Hippocampal formation (tissue), 2 donors: ENCODE measurements at places on chromosomes 6 and 20.

DNA sequence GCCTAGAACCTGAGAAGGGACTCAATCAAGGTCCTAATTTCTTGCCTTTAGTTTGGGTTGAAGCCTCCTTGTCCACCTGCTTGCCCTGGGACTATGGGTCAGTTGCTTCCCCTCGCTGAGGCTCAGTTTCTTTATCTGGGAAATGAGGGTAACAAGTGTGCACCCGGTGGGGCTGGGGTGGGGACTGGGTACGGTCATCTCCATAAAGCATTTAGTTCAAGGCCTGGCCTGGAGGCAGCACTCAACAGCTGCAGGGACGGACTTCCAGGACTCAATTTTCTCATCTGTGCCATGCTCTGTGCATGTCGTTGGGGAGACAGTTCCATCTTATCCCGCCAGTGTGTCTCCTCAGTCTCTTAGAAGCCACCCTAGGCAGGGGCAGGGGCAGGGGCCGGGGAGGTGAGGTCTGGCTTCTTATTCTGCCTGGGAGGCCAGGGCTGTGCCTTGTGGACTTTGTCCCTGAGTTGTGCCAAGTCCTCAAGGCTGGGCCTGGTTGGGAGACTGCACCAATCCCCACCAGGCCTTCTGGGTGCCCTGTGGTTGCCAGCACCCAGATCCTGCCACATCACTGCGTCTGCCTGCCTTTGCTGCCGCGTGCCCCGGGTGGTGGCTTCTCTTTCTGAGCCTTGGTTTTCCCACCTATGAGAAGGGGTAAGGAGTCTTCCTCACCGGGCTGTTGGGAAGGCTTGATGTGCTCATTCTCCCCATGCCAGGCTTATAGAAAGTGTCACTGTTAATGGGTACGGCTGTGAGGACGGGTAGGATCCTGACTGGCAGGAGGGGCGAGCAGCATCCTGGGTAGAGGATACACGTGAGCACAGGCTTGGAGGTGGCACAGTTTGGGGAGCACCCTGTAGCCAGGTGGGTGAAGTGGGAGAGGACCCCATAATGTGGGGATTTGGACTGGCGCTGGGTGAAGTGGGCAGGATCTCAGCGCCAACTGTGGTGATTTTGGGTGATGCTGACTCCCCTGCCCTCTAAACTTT, 8.6 kb downstream of the SRC start:
- no peak for DNase-seq

- DNase-seq = no peak
Observed at GRCh38 chr20:13694420-13695150, 55.9 kb upstream of the TASP1 start.

DNA sequence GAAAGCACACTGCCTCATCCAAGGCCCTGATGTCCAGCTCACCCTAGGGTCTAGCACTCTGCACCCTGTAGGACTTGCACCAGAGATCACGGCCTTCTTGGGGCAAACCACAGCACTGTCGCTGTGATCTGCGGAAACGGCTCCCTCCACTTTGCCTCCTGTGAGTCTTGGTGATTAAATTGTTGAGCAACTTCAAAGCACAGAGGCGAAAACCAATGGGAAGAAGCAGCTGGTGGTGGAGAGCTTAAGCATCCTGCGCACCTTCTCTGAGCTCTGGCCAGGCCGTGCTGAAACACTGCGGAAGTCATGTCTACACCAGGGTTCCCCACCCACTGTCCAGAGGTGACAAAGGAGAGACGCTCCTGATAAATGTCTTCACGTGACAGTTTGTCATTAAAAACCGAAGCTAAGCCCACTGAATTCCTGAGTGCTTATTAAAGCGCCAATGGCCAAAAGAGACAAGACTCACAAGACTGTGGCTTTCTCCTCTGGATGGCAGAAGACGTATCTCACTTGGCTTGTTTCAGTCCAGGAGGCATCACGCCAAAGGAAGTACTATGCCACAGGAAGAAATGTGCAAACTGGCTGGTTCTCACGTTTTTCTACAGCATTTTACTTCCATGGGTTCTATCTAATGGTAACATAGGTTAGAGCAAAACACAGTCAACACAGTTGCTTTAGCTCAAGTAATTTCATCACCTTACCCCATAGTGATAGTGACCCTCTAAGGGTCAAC, 3.1 kb downstream of the RAMACL start:
- DNase-seq = no peak

- no peak for DNase-seq
Observed at GRCh38 chr6:12279322-12280091, 10.7 kb upstream of the EDN1 start.

- no peak for DNase-seq
Observed at GRCh38 chr6:151772446-151772845, 35.0 kb upstream of the ESR1 start.

DNA sequence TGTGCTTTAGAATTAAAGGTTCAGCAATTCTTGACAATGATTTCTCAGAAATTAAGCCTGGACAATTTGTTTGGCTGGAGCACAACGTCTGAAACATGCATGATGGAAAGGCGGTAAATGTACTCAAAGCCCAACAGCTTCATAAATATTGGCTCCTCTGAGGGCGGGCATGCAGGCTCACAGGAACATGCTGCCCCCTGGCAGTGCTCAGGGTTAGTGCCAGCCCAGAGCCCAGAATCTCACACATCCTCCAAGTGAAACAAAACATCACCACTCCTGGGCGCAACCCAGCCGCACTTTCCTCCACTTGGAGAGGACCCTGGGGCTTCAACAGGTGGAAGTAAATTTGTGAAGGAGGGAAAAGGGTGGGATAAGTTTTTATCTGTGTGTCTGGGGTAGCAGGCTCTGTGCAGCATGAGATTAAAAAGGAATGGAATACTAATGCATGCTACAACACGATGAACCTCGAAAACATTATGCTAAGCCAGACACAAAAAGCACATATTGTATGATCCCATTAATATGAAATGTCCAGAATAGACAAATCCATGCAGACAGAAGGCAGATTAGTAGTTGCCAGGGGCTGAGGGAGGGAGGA, 54.1 kb upstream of the PTPRT start:
- peak; percentile 30 for DNase-seq

GRCh38 chr6:158536891-158537798, 22.7 kb upstream of the TMEM181 start:
- DNase-seq = no peak

GRCh38 chr20:20755231-20755630, 42.8 kb upstream of the RALGAPA2 start:
- DNase-seq = no peak

DNA sequence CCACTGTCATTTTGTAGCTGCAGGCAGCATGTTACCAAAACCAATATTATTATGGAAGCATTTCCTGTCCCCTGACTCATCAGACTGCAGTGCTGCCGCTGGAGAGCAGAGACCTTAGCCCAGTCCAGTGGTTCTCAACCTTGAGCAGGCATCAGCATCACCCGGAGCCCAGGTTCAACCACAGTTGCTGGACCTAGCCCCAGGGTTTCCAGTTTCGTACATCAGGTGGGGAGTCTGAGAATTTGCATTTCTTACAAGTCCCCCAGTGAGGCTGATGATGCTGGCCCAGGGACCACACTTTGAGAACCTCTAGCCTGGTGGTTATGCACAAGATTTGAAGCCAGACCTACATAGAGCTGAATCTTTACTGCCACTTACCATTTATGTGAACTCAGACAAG, 47.3 kb downstream of the LY86 start:
- DNase-seq = no peak

DNA sequence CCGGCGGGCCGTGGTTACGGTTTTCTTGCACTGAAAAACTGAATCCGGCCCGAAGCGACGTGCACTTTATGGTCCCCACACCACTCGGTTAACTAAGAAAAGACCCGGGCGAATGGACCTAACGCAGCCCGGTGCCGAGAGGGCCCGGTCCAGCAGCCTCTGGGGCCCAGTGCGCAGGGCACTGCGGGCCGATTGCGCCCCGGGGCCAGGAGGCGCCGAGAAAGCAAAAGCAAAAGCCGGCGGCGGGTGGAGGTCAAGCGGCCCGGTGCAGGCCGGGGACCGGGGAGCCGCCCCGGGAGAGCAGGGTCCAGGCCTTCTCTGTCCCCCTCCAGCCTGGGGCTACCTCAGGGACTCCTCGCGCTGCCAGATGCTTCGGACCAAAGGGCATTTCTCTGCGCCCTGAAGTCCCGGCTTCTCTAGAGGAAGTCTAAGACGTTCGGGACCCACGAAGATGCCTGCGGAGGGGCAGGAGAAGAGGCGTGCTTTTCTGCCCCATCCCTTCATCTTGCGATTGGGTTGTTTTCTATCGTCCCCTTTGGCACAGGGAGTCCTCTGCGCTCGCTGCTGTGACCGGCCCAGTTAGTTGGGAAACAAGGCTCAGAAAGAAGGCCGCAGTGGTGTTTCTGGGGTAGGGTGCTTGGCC, 4.4 kb downstream of the FOXF2 start:
- DNase-seq = no peak

GRCh38 chr6:165686596-165687365, 23.7 kb upstream of the PDE10A start:
- DNase-seq = no peak

- no peak for DNase-seq
Observed at GRCh38 chr6:43077981-43078511, 1.9 kb downstream of the PTK7 start.

DNA sequence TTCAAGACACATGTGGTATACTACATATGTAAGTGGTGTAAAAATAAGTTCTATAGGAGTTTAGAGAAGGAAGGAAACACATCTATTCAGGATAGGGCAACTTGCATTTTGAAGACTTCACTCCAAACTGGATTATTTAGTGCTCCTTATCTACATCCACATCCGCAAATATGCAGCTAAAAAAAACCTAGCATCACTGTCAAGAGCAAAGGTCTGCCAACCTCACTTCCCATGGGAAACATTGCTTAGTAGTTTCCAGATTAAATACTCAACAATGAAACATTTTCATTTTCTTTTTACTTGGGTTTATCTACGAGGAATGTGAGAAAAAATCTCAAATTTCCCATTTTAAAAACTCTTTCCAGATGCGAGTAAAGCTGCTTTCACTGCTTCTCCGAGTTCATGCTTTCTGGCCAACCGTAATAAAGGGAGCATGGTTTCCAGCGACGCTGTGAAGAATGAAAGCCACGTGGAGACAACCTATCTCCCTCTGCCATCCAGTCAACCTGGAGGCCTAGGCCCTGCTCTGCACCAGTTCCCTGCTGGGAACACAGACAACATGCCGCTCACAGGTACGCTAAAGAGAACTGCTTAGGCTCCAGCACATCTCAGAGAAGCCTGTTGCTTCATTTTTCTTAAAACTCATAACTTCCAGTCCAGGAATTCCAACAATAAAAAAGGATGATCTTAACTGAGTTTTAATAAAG, 48.2 kb downstream of the RFX6 start:
- no peak for DNase-seq

DNA sequence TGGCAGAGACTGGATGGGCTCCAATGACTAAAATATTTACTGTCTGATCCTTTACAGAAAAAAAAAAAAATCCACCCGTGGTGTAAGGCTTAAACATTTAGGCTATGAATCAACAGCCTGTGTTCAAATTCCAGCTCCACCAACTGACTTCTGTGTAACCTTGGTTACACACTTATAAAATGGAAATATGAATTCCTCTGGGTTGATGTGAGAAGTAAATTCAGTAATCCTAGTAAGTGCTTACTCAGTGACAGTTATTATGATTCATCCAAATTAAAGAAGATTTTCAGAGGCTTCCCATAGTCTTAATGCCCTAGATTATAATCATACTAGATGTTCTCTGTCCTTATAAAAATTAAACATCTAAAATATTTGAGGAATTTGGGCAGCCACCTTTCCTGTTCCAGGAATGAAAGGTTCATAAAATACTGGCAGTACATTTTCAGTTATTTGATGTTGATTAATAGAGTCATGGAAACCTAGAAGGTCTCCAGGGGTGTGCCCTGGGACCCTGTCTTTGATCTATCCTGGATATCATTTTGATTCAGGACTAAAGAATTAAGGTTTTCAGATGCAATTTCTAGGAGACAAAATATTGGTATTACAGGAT, 180.3 kb upstream of the ZNF217 start:
- DNase-seq = no peak

GRCh38 chr20:20691477-20692235, 20.8 kb downstream of the RALGAPA2 start:
- no peak for DNase-seq

DNA sequence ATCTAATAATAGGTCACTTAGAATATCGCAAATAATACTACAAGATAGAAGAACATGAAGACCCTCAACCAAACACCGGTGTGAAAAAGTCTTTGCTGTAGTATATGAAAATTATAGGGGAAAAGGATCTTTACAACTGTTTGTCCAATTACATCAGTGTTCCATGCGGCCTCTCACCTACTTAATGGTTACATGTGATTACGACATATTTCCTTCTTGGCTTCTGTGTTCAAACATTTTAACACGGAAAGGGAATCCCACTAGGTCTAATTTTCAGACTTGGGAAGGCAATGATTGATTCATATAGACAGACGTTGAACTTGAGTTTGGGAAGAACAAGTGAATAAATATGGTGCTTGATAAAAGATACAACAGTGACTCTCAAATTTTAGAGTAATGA, 273.4 kb downstream of the KIF16B start:
- no peak for DNase-seq

GRCh38 chr6:40477246-40478126, 109.7 kb downstream of the LRFN2 start:
- no peak for DNase-seq

- DNase-seq = no peak
Observed at GRCh38 chr6:26068036-26068435, 19.2 kb upstream of the HFE start.

DNA sequence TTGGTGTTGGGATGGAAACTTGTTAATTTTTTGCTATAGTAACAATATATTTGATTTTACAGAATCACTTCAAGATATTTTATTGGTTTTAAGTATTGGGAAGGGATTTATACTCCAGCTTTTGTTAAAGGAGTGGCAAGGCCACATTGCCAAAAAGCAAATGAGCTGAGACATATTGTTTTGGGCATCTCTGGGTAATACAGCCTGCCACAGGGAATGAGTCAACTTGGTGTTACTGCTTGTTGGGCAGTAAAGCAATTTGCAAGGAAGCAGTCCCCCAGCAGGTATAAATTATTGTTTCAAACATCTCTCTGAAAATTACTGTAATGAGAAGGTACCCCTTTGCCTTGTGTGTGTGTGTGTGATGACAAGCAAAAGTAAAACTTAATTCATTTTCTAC, 868.3 kb upstream of the FLRT3 start:
- no peak for DNase-seq

- DNase-seq = no peak
Observed at GRCh38 chr20:60262967-60263603, 304.9 kb downstream of the CDH26 start.

DNA sequence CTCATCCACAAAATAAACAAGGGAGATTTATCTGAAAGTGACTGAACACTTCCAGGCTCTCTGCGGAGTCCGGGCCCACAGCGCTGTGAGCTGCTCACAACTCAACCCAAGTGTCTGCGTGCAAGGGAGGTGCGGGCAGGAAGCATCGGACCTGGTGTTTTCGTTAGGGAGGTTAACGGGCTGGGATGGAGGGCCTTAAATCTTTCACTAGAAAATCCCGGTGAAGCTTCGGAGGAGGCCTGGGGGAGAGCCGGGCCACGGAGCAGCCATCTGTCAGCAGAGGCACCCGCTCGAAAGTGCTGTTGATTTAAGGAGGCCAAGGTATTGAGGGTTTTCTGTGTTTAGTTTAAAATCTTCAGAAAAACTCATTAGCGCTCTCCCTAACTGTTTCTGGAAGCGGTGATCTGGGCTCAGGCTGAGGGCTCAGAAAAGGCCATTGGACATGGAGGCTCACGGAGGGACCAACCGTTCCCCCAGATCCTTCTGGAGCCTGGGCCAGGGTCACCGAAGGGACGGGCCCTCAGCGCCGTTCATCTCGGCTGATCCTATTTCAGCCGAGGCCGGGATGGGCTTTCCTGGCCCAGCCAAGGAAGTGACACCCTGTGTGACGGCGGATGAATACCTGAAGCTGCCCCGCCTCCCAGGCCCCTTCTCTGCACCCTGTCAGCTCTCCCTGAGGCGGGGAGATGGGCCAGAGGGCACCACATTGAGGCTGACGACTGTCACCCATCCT, 20.7 kb downstream of the GATA5 start:
- no peak for DNase-seq
